ENCODE measurements at places on chromosomes 7 and 10.

GRCh38 chr7:144531181-144531580, 127.7 kb upstream of the NOBOX start:
- no peak for DNase-seq

- DNase-seq = no peak
Observed at GRCh38 chr7:35694161-35694783, 663 bp downstream of the HERPUD2 start.

DNA sequence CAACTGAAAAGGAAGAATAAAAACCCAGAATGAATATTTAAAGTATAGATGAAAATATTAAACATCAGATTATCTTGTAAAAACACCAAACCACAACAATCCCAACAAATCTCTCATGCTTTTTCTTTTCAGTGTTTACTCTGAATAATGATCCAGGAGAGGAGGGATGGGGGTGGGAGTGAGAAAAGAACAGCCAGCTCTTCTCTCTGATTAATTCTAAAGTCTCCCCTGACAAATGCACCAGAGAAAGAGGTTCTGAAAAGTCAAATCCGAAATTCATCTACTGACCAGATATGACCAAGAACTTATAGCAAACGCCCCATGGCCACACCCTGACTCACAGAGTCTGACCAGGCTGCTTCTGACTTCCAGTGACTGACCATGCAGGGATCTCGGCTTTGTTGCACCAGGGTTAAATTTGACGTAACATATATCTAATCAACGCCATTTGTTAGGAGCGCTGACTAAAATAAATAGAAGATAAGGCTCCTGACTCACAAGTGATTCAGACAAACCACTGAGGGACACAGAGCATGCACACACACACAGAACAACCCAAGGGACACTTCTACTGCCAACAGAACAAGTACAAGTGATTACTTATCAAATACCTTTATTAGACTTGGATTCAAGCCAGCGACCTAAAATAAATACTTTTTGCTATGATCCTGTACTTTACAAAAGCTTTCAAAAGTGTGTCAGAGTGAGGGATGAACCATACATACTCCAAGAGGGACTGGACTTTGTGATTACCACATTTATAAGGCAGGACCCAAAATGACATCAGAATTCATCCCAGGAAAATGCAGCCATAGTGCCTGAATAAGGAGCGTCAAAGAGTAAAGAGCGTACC, 9.3 kb upstream of the SPOCK2 start:
- DNase-seq = no peak

DNA sequence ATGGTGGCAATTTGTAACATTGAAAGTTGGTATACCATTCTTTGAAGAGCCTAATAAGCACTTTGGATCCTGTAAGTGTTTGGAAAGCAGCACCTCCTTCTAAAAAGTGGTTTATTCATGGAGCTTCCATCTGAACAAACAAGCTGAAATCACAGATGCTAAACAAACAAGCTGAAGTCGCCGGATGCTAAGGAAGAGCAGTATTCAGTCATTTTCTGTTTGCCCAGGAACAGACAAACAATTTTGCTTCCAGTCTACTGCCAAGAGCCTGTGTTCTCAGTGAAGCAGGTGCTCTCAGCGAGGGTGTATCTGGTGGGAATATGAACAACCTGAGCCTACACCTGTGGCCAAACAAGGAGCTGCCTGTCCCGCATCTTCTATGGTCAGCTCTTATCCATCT, 6.3 kb downstream of the COL28A1 start:
- DNase-seq = no peak

DNA sequence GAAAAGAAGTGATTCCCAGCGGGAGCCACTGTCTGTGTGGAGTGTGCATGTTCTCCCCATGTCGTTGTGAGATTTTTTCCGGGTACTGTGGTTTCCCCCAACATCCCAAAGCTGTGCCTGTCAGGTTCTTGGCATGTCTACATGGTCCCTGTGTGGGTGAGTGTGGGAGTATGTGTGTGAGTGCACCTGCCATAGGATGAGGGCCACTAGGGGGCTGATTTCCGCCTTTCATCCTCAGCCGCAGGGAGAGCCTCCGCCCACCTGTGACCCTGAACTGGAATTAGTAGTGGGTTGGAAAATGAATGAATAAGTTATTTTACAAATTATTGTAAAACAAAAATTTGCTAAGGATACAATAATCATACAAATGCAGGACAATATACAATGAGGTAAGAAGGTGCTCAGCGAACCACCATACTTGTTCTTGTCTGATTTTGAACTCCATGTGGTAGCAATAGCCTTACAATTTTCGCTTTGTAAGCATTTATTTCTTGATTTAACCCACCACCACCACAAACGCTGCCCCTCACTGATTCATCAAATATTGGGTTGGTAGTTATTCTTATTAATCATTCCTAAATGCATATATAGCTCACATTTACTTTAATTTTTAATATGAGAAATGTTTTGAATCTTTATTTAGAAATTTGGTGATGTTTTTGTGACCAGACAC, 641.2 kb upstream of the VSTM2A start:
- no peak for DNase-seq

DNA sequence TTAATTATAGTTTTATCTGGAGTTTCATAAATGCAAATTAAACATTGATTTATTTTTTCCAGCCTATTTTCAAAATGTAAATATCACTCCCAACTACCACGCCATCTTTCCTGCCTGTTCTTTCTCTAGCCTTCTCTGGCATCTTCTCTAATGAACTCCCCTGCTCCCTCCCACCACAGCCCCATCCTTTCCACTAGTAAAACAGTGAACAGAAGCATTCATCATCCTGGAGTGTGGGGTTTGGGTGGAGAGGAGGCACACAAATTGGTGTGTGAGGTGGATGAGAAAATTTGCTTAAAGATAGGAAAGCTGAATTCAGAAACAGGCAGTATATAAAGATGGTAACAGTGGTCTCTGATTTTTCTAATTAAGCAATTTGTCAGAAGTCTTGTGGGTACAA, 479.4 kb downstream of the ARL4A start:
- no peak for DNase-seq

- DNase-seq = no peak
Observed at GRCh38 chr7:23467806-23468525, 2.3 kb downstream of the IGF2BP3 start.

- DNase-seq = no peak
Observed at GRCh38 chr7:150968734-150969372, 9.3 kb downstream of the KCNH2 start.

- DNase-seq = no peak
Observed at GRCh38 chr10:3747248-3747960, 37.6 kb downstream of the KLF6 start.

DNA sequence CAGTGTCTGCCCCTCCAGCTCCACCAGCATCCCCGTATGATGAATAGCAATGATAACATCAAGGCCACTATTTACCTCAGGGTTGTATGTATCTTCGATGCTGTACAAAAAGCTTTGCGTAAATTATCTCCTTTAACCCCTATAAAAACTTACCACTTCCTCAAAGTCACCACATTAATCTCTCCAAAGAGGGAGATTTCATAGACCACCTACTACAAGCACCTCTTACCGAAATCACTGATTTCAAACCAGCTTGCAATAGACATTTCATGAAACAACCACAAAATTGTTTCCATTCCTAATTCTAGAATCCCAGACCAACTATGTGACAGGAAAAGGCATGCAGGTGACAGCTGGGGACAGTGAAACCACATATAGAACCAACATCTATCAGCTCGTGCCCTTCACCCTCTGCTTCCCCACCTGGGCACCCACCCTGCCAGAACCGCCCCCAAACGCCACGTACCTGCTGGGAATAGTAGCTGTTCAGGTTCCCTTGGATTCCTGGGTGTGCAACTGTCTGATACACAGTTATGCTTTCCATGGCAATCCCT, 20.1 kb upstream of the MMP21 start:
- no peak for DNase-seq
